Motor neuron (in vitro differentiated cells): ENCODE measurements at places on chromosomes 11 and 22.

- ATAC-seq = no peak
Measured at GRCh38 chr22:26648528-26649388, 8.6 kb upstream of the MIAT start.

DNA sequence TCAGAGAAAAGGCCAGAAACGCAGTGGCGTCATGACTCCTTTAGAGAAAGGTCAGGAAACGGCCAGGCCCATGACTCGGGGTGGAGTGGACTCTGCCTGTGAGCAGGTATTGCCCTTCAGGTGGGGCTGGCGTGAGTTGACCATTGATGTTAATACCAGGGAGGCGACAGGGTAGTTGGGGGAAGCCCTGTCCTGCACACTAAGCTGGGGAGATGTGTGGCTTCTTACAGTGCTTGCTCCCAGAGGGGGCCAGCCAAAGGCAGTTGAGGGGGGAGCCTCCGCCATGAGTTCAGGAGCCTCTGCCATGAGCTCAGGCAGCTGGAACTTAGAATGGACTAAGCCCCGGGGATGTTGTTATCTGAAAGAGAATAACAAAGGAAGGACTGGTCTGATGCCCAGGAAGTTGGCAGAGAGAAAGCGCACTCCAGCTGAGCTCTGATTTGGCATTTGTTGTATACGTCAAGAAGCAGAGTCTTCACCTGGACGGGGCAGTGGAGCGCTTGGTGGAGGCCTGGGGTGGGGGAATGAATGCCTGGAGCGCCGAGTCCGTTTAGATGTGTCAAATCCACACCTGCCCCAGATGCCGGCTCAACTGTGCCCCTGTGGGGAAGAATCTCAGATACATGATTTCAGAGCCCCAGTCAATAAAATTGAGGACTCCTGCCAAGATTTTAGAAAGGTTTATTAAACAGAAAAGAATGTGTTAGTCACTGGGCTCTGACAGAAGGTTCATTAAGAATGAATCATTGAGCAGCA, 222.5 kb downstream of the TBC1D22A start:
- peak; percentile 51 for ATAC-seq

DNA sequence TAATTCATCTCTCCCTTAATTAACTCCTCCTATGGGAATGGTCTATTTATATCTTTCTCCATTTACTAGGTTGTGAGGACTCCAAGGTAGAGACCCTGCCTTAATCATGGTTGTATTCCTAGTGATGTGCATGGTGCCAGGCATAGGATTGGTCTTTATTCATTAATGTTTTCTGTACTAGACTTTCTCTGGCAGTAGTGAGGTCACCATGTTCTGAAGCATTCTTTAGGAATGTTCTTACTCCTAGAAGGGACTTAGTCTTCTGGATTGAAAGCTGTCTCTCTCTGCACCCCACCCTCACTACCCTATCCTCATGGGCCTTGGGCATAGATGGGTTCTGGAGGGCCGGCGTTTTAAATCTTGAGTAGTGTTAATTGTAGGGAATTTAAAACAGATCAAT, 10.6 kb upstream of the INSC start:
- ATAC-seq = peak; percentile 19

- ATAC-seq = peak; percentile 79
Measured at GRCh38 chr11:86570020-86570419, 102.4 kb downstream of the ME3 start.

DNA sequence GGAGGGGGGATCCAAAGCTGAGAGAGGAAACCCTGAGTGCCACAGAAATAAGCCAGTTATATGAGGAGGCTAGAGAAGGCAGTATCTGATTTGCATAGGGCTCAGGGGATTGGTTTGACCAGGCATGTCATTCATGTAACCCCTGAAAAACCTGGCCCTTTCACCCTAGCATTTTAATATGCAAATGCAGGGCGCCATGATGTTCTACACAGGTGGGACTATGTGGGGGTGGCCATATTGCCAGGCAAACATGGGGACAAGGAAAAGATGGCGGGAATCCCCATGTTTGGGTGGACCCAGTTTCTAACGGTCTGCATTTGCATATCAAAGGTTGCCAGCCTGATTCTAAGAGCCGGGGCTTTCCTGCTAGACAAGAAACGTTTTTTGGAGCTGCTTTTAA, 27.2 kb downstream of the CSF2RB start:
- ATAC-seq = no peak

DNA sequence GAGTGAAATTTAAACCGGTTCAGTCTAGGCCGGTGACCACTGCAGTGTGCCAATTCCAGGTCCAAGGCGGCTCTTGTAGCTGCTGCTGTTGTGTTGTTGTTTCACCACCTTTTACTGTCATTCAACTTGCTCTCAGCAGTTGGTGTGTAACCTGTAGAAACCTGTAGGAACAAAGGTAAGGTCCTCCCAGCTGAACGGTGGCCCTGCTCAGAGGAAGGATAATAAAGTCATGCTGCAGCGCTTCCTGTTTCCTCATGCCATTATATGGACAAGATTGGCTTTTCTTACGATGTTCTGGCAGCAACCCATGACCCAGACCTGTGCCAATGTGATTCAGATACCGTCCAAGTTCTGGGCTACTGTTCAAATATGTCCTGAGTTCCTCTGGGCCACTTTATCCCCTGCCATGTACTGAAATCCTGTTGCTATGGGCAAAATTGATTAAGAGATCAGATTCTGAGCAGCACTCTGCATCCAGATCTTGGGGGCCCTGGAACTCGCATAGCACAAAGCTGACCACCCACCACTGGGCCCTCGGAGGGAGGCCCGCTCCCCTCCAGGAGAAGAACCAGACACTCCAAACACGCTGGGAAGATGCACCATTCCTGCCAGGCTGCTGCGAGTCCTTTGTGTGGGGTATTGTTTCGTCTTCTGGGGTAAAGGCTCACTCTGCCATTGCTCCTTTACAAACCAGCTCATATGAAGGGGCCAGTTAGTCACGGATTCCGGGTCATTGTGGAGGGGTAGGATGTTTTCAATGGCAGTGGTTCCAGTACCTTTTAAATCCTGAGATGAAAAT, 13.2 kb downstream of the FAM181B start:
- ATAC-seq = no peak

DNA sequence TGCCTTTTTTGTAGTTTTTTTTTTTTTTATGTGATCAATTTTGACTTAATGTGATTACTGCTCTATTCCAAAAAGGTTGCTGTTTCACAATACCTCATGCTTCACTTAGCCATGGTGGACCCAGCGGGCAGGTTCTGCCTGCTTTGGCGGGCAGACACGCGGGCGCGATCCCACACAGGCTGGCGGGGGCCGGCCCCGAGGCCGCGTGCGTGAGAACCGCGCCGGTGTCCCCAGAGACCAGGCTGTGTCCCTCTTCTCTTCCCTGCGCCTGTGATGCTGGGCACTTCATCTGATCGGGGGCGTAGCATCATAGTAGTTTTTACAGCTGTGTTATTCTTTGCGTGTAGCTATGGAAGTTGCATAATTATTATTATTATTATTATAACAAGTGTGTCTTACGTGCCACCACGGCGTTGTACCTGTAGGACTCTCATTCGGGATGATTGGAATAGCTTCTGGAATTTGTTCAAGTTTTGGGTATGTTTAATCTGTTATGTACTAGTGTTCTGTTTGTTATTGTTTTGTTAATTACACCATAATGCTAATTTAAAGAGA, 12.5 kb downstream of the CCND1 start:
- ATAC-seq = no peak

- ATAC-seq = peak; percentile 52
Measured at GRCh38 chr11:75429902-75430713, 2.9 kb downstream of the KLHL35 start.

- no peak for ATAC-seq
Measured at GRCh38 chr22:48714231-48714630, 1113.4 kb downstream of the BRD1 start.

- no peak for ATAC-seq
Measured at GRCh38 chr11:86158704-86159580, 85.6 kb upstream of the EED start.

DNA sequence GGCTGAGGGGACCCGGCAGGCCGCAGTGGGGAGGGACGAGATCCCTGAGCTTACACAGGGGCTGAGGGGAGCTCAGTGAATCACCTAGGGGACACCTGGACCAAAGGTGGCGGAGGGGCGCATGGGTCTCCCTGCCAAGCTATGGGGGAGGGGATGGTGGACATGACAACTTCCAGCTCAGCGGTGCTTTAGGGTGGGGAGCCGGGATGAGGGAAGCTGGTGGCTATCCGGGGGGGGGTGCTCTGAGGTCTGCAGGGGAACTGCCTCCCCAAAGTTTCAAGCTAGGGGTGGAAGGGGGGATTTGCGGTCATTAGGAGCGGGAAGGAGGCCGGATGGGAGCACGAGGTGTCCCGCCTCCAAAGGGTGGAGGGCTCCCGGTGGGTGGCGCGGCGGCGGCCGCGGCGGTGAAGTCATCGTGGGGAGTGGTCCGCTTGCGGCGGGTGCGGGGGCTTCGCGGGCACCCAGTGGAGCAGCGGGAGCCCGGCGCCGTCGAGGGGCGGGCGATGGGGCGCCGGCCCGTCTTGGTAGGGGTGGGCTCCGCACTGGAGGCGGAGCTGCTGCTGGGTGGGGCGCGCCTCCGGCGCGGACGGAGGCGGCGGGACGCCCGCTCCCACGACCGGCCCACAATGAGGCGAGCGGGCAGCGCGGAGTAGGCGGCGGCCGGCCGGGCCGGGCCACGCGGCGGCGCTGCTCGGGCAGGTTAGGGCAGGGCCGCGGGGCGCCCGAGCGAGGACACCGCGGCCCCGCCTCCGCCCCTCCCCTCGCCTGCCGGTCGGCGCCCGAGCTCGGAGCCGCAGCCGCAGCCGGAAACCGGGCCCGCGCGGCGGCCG, at the start of gene MICALL1:
TSS of gene MICALL1 (plus strand) at position 764 of the 830 bp plus-strand sequence. CDS start 126 bp downstream, outside the sequence.
- ATAC-seq = peak; percentile 94

DNA sequence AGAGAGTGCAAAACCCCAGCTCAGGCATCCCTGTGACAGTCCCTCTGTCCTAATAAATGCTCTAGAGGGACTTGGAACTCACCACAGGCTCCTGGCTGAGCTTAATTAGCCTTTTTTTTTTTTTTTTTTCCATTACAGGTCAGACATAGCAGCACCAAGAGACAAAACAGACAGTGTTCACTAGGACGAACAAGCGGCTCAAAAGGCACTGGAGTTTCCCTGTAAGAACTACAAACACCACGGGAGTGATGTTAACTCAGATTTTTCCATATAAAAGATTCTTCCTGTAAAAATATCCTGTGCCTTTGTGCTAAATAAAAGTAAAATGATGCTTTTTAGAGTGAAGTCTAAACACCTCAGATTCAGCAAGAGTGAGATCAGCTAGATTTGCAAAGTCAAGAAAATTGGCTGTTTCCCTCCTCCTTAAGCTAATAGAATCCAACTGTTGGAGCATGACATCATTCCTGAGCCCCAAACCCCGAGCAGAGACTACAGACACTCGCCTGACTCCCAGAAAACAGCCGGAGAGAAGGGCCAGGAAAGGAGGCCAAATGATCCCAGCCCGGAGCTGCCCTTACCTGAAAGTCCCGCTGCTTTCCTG, 101.0 kb upstream of the AKIP1 start:
- peak; percentile 59 for ATAC-seq
